ENCODE measurements at places on chromosomes 12 and 14.

- DNase-seq = no peak
Measured at GRCh38 chr14:78595797-78596196, 425.6 kb downstream of the NRXN3 start.

DNA sequence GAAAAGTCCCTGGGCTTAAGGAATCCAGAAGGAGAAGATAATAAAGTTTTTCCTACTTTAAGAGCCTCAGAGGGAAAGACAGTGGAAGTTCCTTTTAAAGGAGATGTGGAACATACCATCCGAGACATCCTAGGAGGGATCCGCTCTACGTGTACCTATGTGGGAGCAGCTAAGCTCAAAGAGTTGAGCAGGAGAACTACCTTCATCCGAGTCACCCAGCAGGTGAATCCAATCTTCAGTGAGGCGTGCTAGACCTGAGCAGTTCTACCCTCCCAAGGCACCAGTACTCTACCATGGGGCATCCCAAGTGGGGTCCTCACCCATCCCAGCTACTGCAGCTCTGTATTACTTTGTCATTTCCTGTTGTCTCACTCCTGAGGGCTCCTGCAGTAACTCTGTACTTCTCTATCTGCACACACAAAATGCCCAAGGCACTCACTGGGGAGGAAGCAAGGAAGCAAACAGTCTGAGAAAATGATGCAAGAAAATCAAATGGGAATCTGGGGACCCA lies 3.8 kb downstream of the TINF2 start:
- no peak for DNase-seq

- DNase-seq = no peak
Measured at GRCh38 chr12:40819436-40820108, 127.3 kb downstream of the CNTN1 start.

- no peak for DNase-seq
Measured at GRCh38 chr12:125092872-125093680, 27.8 kb downstream of the AACS start.

GRCh38 chr12:63930971-63931370 lies 86.5 kb downstream of the SRGAP1 start:
- DNase-seq = no peak

- no peak for DNase-seq
Measured at GRCh38 chr14:53596853-53597525, 359.6 kb downstream of the BMP4 start.

All from stimulated activated CD4-positive, alpha-beta T cell treated with anti-CD3 and anti-CD28 coated beads, Interleukin-1b, Interleukin-23, amount 100 ng/mL, for 4 hours (primary cell).